ENCODE measurements at places on chromosomes 16 and 17. TPM values are rescaled to one million over a fixed set of nuclear protein-coding genes. Genes with fewer than 3 reads are reported as not detected.

- DNase-seq = no peak
Measured at GRCh38 chr17:51722994-51723393, 435.5 kb downstream of the CA10 start.

PSMC3IP gene
- 2.3 TPM for total RNA-seq

KCNH4 gene
- not detected for total RNA-seq

DNA sequence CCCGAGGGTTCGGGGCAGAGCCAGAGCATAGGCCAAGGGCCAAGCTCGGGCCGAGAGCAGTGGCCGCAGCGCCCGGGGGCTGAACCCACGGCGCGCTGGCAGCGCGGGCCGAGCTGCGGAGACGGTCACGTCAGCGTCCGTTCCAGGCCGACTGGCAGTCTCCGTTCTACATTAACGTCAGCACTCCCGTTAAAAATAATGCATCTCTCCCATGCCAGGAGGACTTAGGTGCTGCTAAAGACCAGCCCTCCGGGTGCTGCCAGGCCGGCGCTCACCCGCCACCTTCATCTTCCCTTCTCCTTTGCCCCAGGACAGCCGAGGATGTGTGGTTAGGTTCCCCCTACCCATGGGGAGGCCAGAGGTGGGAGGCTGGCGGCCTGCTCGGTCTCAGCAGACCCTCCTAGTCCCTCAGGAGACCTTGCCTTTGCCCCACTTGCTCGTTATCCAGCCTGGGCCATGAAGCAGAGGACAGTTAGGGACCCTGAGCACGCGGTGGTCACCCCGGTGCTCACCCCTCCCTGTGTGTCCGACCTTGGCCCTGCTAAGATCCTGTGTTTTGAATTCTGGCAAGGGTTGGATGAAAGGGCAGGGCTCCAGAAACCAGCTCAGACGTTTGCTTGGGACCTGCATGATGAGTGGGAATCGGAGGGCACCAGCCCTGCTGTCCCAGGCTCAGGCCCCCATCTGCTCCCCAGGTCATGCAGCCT, 572 bp downstream of the MPG start:
- peak; percentile 59 for DNase-seq

DNA sequence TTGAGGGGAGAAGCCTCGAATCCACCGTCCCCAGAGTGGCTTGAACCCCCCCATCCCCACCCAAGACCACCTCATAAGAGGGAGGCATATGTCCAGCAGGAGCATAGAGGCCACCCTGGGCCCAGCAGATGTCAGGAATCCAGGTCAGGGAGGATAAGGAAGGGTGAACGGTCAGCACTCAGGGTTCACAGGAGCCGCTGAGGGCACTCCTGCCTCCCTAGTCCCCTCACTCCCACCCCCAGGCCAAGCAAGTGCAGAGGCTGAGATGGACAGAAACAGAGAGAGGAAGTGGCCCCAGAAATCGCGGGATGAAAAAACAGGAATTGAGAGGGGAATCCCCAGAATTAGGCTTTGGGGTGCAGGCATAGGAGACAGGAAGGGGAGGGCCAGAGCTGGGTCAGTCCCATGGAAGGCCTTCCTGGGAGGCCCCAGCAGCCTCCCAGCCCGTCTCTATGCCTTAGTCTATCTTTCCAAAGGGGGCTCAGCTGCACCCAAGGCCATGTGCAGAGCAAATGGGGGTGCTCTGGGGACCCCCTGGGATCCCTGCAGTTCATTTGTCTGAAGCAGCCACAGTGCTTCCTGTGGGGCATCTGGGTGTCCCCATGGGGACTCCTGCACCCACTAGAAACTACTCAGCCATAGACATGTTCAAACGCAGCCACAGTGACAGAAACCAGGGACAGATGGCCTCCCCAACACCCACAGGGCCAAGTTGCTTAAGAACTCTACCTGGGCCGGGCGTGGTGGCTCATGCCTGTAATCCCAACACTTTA, 1.7 kb downstream of the CMTM3 start:
- no peak for DNase-seq

DNA sequence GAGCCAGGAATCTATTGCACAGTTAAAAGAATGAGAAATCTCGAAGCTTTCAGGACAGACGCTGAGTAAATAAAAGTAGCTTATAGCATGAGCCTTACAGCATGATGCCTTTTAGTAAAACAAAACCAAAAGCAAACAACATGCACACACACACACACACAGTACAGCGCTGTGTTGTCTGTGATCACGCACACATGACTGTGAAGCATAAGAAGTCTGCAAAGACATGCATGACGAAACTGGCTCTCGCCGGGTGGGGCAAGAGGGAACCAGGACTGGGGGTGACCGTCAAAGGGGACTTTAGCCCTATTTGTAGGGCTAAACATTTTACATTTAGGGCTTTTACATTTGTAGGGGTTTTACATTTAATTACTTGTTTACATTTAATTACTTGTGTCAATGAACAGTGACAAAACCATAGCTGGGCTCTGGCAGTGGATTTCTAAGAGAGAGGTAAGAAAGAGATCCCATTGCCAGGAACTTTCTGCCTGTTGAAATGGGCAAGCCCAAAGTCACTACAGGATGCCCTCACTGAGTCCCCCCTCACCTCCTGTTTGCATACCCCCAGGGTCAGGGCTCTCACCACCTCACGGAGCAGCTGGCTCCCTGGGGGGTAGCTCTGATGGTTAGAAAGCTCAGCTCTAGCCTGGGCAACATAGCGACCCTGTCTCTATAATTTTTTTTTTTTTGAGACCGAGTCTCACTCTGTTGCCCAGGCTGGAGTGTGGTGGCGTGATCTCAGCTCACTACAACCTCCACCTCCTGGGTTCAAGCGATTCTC, 2.0 kb upstream of the TNFRSF13B start:
- DNase-seq = no peak

- no peak for DNase-seq
Measured at GRCh38 chr17:2591040-2591640, 2.3 kb upstream of the PAFAH1B1 start.

MRPS23 gene
- 18.5 TPM for total RNA-seq

SMPD3 gene
- under 0.01 TPM for total RNA-seq

GRCh38 chr17:50721194-50722010, 2.0 kb downstream of the LUC7L3 start:
- no peak for DNase-seq

GRCh38 chr16:59913666-59914065, 1179.5 kb upstream of the GOT2 start:
- peak; percentile 76 for DNase-seq

C17orf78 gene
- not detected for total RNA-seq

ALOX12 gene
- total RNA-seq = 0.26 TPM

- DNase-seq = no peak
Measured at GRCh38 chr17:17999364-18000029, 26.8 kb downstream of the DRC3 start.

- DNase-seq = no peak
Measured at GRCh38 chr16:49009204-49009603, 272.4 kb downstream of the CBLN1 start.

DHRS7C gene
- not detected for total RNA-seq

GRCh38 chr16:69833357-69834282, 71.5 kb downstream of the WWP2 start:
- DNase-seq = peak; percentile 56

SLC35G6 gene
- total RNA-seq = not detected

DNA sequence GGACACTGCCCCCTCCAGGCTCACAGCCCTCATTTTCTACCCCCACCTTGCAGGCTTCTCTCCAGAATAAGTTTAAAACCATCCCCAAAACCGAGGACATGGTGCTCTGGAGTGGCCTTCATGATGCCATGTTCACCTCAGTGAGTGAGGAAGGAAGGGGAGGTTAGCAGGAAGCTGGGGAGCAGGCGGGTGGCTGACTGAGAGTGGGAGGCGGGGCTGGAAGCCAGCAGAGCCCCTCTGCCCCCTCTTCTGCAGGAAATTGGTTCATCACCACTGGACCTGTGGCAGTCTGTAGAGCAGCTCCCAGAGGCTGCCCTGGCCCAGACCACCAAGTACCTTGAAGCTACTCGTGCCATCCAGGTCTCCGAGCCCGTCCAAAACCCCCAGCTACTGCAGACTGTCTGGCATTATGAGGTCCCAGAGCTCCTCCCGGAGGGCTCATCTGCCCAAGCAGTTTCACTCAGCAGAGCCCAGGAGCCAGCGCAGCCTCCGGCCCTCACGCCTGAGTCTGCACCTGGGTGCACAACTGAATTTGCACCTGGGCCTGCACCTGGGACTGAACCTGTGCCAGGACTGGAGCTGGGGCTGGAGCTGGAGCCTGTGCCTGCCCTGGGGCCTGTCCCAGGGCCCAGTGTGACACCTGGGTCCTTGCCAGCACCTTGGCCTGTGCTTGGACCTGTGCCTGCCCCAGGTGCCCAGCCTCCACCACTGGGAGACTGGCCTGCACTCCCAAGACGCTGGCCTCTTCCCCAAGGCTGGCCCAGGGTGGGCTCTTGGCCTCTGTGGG, 19.0 kb downstream of the C16orf96 start:
- no peak for DNase-seq

DNA sequence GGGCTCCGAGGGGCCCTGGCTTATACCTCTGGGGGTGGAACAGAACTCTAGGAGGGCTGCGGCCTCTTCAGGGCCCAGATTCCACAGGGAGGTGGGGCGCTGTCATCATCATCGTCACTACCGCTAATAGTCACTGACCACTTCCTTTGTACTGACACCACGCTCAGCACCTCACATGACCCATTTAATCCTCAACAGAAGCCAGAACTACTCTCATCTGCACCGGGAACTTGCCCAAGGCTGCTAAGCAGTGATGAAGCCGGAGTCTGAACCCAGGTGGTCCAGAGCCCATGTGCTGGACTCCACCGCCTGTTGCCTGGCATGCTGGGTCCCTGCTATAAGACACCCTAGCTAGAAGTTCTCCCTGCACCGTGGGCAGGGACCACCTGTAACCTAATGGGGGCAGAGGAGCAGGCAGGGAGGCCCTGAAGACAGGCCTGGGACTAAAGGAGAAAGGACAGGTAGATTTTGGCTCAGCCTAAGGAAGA, 12.0 kb downstream of the UNC13D start:
- peak; percentile 89 for DNase-seq

- DNase-seq = no peak
Measured at GRCh38 chr17:18004345-18004744, 31.7 kb downstream of the DRC3 start.

LRRC37A2 gene
- 5.0 TPM for total RNA-seq

TP53TG3C gene
- total RNA-seq = not detected

GRCh38 chr16:74999609-75000480, 1.0 kb downstream of the ZNRF1 start:
- DNase-seq = peak; percentile 57

- no peak for DNase-seq
Measured at GRCh38 chr17:1625581-1625980, 3.1 kb downstream of the SLC43A2 start.

DNA sequence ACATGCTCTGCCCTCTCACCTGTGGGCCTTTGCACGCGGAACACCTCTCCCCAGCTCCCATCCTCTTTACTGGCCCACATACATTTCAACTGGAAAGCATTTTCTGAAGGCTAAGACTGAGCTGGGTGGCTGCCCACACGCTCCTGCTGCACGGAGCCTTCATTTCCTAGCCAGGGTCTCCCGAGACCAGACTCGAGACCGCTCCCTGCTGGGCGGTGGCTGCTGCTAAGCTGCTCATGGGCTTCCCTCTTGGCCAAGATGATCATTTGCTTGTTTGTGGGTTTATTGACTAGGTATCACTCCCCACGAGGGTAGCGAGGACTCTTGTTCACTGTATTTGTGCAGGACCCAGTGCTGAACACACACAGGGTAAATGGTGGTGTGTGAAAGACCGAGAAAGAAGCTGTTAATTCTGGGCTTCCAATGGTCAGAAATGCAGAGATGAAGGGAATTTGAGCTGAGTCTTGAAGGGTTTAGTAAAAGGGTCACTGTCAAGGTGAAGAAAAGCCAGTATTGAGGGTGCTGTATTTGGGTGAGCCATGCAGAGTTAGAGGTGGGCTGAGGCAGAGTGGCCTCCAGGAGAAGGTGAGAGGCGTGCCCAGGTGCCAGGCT, 907 bp downstream of the TRAPPC2L start:
- DNase-seq = peak; percentile 76

DNA sequence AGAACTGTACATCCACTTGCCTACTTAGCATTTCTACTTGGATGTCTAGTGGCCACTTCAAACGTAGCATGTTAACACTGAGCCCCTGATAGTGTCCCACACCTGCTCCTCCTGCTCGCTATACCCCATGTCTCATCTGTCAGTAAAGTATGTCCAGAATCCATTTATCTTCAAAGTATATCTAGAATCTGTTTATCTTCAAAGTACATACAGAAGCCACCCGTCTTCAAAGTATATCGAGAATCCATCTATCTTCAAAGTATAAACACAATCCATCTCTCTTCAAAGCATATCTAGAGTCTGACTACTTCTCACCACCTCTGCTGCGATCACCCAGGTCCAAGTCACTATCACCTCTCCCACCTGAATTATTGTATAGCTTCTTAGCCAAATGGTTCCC, 43.8 kb downstream of the MYO1D start:
- no peak for DNase-seq

SRSF1 gene
- total RNA-seq = 307 TPM

GRCh38 chr17:66369830-66370229, 67.4 kb downstream of the PRKCA start:
- DNase-seq = no peak

- no peak for DNase-seq
Measured at GRCh38 chr16:27776556-27777225, 226.7 kb downstream of the KATNIP start.

DNA sequence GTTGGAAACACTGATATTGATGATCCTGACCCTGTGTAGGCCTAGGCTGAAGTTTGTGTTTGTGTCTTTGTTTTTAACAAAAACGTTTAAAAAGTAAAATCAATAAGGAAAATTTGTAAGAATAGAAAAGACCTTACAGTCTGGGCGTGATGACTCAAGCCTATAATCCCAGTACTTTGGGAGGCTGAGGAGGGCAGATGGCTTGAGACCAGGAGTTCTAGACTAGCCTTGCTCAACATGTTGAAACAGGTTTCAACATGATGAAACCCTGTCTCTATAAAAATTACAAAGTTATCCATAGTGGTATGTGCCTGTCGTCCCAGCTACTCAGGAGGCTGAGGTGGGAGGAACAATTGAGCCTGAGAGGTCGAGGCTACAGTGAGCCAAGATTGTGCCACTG, 18.3 kb upstream of the TOM1L1 start:
- DNase-seq = no peak

ADAMTS18 gene
- total RNA-seq = not detected

DNA sequence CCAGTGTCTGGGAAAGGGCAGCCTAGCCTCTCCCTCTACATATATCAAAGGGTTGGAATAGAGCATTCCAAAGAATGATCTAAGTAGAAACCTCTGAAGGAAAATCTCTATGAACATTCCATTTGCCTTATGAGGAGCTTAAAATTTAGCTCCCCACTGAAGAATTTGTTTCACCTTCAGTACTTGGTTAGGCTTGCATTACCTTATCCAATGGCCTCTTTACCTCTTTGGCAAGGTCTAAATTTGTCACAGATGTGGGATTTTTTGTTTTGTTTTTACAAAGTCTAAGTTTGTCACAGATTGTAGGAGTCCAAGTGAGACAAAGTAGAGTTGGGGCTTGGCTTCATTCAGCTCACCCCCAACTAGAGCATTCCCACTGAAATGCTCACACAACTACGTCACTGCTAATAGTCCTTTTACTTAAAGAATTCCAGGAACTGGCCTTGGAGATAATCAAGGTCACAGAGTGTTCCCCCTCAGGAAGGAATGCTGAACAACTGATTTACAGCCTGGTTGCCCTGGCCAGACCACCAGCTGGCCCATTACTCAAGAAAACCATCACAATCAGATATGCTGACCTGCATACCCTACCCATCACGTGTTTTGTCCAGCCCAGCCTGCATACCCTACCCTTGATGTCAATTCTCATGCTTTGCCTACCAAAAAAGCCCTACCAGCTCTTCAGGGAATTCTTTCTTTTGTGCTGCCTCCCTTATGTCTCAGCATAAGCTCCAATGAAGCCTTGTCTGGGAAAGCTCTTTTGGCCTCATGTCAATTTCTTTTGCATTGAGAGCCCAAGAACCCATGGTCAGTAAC, 26.5 kb upstream of the PPM1D start:
- DNase-seq = no peak

CDH5 gene
- under 0.01 TPM for total RNA-seq
